ENCODE measurements at places on chromosomes 4 and X. TPM values are rescaled to one million over a fixed set of nuclear protein-coding genes. Genes with fewer than 3 reads are reported as not detected.

DNA sequence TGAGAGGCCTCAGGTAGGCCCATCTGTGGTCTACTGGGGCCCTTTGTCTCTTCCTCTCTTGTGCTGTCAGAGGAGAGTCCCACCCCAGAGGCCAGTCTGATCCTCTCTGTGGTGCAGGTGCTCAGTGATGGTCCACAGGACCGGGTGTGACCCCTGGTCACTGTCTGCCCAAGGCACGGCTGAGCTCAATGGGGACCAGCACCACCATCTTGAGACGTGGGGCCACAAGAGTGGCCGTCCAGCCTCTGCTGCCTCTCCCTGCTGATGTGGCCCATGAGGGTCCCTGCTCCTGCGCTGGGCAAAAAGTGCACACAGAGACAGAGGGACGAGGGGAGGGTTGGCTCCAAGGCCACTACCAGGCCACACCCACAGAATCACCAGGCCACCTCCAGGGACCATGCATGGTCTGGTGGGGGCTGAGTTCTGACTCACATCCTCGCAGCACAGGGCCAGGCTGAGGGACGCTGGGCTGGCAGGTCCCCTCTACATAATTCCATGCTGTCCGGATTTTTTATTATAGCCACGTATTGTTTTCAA, 88.3 kb downstream of the FAM53A start:
- no peak overlapping the region for H3K27ac ChIP-seq
- H3K27me3 ChIP-seq = no peaks in the 10 kb centered on the region
- no peaks in the 10 kb centered on the region for H3K4me1 ChIP-seq
- H3K4me3 ChIP-seq = no peak overlapping the region

- no peaks in the 10 kb centered on the region for H3K27me3 ChIP-seq
- H3K36me3 ChIP-seq = no peaks in the 10 kb centered on the region
- H3K27ac ChIP-seq = no peak overlapping the region
- H3K4me1 ChIP-seq = no peaks in the 10 kb centered on the region
- no peak overlapping the region for H3K4me3 ChIP-seq
- DNase-seq = no peak
These were observed 81.7 kb downstream of the MAD2L1 start for GRCh38 chr4:119984996-119985395.

- no peak overlapping the region for H3K4me3 ChIP-seq
- no peak for DNase-seq
- peaks cover 2% of the 10 kb centered on the region for H3K4me1 ChIP-seq
- H3K27me3 ChIP-seq = no peaks in the 10 kb centered on the region
These were observed 37.7 kb downstream of the NSG1 start for GRCh38 chr4:4424499-4425115.

GRCh38 chr4:624705-625590, at the start of gene PDE6B:
Gene PDE6B, plus strand, starts transcription at chr4:625573. Its CDS starts 54 bp downstream, at chr4:625627.
- H3K36me3 ChIP-seq = no peaks in the 10 kb centered on the region
- no peak within 1 kb of the TSS for H3K4me3 ChIP-seq
- no peak for DNase-seq
- peaks cover 5% of the 10 kb centered on the region for H3K27me3 ChIP-seq
- no peak within 1 kb of the TSS for H3K27ac ChIP-seq

The EGFL6 gene
- total RNA-seq = 2.4 TPM

The CXCR3 gene
- total RNA-seq = 14.6 TPM

The CCNB3 gene
- 0.35 TPM for total RNA-seq

The SPATA4 gene
- total RNA-seq = not detected

Data from activated T-cell treated with anti-CD3 and anti-CD28 coated beads, Interleukin-2, amount 50 U/mL, for 72 hours (primary cell).